Activated CD8-positive, alpha-beta memory T cell treated with anti-CD3 and anti-CD28 coated beads for 48 hours (primary cell): ENCODE measurements at places on chromosomes 7 and 10.

DNA sequence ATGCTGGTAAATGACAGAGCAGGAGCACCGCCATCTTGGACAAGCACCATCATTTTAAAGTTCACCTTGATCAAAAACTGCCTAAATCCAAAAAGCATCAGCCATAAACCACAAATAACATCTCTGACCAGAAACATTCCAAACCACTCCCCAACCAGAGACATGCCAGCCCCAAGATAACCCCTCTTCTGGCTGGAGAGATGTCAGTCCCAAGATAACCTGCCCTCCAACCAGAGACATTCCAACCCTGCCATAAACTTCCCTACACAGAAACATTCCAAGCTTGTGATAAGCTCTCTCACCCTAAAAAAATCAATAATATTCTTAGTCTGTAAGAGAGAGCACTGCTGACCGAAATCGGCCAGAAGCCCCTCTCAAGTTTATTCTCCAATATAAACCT, 659.3 kb downstream of the XPNPEP1 start:
- DNase-seq, result no peak

- DNase-seq, result no peak
These were observed 8.5 kb downstream of the VOPP1 start for GRCh38 chr7:55563596-55564325.

- no peak for DNase-seq
These were observed 138.0 kb downstream of the PPP1R9A start for GRCh38 chr7:95045236-95045923.

DNA sequence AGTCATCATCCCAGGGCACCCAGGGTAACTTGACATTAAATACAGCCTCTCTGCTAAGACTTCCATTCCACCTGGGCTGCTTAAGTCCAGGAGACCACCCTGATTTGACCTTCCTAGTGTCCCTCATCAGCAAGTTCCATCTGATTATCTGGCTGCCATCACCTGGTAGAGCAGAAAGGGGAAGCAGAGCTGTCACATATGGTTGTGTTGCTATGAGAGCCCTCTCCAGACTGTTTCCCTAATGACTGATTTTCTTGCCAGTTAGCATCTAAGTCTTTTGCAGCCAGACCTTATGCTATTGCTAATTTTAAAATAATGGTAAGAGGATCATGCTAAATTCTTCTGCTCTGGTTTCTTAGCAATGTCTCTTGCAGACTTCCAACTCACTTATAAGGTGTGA, 38.7 kb downstream of the KCNH2 start:
- no peak for DNase-seq

DNA sequence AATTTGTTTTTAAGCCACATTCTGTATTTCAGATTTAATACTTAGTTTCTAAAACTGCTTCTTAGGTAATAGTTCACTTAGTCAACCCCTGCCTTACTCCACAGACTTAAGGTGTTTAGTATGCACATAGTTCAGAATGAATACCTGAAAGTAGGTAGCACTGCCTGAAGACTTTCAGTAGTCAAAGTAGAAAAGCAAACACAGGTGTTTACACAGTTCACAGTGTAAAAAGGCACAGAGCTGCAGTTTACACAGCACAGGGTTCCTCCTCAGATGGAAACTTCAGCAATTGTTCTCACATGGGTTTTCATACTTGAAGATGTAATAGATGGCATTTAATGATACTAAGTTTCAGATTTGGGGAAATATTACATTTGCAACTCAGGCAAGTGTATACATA, 3.1 kb upstream of the PKD1L1 start:
- no peak for DNase-seq

- DNase-seq, result no peak
These were observed at the start of gene MGAM2 for GRCh38 chr7:142111499-142111898. TSS of gene MGAM2 (plus strand) at chr7:142111718. CDS start at chr7:142116874, 5,156 bp downstream.

- DNase-seq, result peak; percentile 35
These were observed 6.1 kb upstream of the VCL start for GRCh38 chr10:73991884-73992245.

- no peak for DNase-seq
These were observed 1004.0 kb downstream of the ANKRD7 start for GRCh38 chr7:119228482-119228881.

DNA sequence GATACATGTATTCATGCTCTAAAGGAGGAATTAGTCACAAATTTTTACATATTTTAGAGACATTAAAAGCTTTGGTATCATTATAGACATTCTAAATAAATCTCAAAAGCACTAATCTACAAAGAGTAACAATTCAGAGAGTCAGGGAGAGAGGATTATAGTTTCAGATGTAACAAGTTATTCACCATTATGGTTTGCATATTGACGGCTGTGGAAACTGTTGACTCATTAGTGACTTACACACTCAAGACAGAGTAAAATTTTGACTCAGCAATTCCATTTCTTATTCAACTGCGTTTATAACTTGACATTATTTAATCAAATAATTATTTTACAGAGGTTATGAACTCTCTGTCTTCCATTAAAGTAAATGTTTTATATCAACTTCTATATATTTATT, 95.4 kb upstream of the SEMA3C start:
- DNase-seq, result no peak

DNA sequence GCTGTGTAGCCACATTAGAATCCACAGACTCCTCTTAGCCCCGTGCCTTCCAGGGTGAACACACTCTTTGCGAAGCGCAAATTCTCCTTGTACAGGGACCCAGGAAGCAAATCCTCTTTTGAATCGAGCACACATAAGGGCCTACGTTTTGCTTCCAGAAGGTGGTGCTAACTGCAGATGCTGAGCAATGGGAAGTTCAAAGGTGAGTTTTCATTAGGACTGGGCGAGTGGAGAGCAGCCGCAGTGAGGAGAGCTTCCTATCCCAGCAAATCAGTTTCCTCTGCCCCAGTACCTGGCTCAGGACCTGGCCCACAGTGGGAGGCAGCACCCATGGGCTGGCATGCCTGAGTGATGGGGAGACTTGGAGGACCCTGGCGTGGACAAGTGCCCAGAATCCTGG, 23.5 kb upstream of the GPR26 start:
- no peak for DNase-seq

DNA sequence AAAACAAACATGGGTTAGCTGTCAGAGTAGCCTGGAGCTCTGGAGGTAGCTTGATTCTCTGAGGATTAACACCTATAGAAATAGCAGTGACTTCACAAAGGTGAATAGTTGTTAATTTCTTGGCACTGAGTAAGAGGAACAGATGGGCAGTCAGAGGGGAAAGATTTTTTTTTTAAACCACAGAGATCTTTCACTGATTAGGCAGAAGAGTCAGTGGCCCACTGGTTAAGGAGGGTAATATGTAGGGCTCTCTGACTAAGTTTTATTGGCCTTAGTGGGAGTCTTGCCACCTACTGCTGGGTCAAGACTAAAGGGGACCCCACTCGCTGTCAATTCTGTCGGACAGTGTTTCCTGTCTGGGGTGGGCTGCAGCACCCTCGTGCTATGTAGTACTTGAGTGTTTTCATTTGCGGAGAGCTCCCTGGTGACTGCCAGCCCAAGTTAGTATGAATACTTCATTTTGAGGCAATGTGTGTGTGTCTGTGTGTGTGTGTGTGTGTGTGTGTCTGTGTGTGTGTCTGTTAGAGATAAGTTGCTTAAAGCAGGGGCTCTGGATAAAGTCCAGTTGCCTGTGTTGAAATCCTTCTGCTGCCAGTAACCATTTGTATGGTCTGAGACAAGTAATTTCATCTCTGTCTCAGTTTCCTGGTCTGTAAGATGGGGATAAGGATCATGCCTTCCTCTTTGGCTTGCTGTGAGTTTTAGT, 145.2 kb downstream of the ARID5B start:
- no peak for DNase-seq

DNA sequence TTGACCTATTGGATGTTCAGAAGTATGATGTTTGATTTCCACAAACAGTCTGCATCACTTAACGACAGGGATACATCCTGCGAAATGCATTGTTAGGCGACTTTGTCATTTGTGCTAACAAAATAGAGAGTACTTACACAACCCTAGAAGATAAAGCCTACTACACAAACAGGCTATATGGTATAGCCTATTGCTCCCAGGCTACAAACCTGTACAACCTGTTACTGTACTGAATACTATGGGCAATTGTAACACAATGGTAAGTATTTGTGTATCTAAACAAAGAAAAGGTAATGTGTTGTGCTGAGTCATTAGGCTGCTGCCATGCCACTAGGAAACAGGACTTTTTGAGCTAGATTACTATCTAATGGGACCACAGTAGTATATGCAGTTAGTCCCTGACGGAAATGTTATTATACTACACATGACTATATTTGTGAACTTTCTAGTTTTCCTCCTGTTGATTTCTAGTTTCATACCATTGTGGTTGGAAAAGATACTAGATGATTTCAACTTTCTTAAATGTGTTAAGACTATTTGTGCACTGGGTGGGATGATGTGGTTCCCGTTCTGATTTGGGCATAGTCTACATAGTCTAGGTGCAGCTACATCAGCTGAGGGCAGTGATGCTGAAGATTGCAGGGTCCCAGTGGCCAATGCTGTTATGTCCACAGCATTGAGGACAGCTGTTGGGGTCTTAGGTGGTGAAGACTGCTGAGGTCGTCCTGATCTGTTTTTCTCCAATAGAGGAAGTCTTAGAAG, 161.7 kb downstream of the HTR7 start:
- no peak for DNase-seq

DNA sequence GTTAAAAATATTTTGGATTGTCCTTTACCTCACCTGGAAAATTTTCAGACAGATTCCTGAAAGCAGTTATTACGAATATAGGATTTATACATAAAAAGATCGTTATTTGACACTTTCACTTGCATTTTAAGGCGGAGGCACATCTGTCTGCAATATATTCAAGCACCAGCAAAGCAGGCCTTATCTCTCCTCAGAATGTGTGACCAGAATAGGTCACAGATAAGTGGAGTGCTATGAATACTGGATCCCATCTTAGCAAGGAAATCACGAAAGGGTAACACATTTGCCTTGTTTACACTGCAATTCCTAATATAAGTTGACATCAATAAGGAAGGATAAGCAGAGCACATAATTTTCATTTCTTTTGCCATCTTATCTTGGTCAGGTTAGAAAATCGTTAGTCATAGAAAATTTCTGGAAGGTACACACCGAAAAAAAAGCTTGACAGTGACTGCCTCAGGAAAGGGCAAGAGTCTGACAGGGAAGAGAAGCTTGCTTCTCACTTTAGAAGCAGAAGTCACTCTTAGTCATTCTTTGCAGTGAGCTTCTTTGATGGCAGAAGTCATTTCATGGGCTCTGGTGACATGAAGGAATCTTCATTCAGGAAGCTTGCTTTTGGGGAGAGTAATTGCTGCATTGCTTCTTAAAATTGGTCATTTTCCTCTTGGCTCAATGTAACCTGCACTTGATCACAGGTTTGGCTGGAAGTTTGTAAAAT, 98.1 kb upstream of the STK17A start:
- no peak for DNase-seq

GRCh38 chr7:79790656-79791262, 337.3 kb upstream of the MAGI2 start:
- no peak for DNase-seq

DNA sequence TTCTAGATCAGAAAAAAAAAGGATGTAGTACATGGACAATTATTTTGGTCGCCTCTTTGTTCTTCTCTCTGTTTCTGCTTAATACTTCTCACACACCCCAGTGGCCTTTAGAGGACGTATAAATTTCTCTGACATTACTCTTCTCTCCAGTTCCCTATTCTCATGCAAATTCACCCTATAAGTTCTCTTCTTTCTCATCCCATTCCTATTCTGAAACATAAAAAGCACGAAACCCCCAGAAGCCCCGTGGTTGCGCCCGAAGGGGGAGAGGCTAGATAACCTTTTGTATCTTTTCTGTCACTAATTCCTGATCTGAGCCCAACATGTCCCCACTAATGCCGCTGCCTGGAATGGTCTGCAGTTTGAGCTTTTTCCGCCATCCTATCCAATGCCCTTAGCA, 136.9 kb downstream of the SKIDA1 start:
- DNase-seq, result no peak

DNA sequence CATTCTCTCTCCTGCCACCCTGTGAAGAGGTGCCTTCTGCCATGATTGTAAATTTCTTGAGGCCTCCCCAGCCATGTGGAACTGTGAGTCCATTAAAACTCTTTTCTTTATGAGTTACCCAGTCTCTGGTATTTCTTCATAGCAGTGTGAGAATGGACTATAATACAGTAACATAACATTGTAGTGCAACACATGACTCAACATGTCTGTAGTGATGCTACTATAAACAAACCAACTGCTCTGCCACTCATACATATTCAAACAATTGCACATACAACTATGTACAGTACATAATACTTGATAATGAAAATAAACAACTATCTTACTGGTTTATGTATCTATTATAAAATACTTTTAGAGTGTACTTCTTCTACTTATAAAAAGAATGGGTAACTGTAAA, 7.1 kb downstream of the ATOH7 start:
- no peak for DNase-seq

DNA sequence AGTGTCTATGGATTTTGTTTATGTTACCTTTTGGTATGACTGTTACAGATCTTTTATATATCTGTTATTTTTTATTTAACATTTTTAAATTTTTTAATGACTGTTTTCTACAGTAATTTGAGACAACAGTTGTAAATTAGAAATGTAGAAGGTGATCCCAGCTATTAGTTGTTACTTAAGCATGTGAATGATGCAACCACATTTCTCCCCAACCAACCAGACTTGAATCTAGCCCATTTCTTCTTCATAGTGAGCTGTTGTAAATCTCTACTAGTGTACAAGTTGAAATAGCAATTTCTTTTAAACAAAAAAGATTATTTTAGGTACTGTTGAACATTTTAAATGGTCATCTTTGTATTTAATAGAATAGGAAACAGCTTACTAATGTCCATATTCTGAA, 18.0 kb downstream of the TMEM106B start:
- no peak for DNase-seq

- DNase-seq, result no peak
These were observed 44.2 kb upstream of the GGCT start for GRCh38 chr7:30548845-30549244.

- peak; percentile 44 for DNase-seq
These were observed 103.9 kb downstream of the CUBN start for GRCh38 chr10:17025444-17026295.

DNA sequence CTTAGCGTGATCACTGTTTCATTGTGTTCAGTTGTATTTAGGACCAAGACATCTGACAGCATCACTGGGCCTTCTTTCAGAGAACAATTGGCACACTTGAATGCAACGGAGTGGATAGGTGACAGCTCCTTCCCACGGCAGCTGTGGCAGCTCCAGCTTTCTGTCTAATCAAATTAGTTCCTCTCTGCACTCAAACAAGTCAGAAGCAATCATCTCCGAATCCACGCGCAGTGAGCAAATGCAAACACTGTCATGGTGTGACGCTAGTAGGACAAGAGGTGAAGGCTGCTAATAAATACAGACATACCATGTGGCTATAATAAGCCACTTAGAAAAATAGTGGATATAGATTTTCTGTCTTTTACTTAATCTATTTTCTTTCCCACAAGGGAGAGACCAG, 542.4 kb downstream of the ACTR3B start:
- DNase-seq, result no peak
